ENCODE measurements at places on chromosomes 16 and 17.

DNA sequence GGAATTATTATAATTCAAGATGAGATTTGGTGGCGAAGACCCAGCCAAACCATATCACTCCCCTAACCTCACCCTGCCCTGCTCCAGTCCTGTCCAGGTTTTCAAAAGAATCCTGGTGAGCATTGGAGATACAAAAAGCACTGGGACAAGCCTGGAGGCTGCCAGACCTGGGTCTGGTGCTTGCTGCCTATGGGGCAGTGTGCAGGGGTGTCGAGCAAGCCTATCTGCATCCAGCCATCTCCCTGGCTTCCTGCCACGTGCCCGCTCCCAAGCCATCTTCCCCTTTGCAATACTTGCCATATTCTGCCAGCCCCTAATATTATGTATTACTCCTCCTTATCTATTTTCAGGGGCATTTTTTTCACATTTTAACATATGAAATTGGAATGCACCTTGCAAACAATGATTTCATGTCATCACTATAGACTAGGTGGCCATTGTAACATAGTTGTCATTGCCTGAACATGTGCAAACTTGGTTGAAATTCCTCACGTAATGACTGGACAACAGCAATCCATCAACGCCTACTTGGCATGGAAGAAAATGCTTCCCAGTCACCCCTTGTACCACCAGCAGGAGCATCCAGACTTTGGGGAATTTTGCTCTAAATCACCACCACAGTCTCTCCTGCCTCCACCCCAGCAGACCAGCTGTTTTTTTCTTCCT lies 8.1 kb upstream of the KDM8 start:
- DNase-seq = no peak

GRCh38 chr17:32258383-32259140 lies 7.1 kb upstream of the RHBDL3 start:
- no peak for DNase-seq

- DNase-seq = peak; percentile 52
Observed at GRCh38 chr17:79000396-79001189, 9.0 kb downstream of the CANT1 start.

- DNase-seq = no peak
Observed at GRCh38 chr16:58022601-58023371, 2.8 kb upstream of the MMP15 start.

DNA sequence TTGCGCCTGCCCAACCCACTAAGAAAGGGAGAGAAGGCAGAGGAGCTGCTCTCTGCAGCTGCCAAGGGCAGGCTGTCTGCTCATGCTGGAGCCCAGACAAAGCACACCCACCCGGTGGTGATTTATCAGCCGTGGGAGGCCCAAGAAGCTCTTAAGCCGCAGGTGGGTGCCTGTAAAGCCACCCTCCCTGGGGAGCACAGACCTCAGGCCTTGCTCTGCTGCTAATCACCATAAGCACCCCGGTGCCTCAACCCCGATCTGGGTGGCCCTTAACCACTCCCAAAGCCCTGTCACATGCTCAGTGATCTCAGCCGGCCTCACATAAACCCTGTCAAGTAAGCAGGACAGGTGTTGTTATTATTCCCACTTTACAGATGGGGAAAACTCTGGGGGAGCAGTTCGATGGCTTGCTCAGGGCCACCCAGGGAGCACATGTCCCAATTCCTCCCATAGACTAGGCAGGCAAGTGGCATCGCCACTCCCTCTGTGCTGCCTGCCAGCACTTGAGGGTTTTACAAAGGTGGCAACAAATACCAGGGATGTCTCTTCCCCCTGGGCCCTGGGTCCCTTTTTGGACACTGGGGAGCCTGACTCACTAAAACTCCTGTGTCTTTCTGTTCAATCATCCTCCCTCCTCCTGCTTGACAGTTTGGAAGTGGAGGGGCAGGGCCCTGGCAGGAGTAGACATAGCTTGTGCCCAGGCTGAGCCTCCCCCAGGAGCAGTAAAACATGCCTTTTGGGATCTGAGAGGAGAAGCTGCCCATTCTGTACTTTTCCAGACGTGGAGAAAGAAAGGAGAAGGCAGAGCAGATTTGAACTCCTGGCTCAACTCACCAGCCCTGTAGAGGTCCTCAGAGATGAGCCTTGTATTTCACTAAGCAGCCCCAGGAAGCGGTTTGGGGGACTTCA lies 299.3 kb downstream of the SOX9 start:
- no peak for DNase-seq

DNA sequence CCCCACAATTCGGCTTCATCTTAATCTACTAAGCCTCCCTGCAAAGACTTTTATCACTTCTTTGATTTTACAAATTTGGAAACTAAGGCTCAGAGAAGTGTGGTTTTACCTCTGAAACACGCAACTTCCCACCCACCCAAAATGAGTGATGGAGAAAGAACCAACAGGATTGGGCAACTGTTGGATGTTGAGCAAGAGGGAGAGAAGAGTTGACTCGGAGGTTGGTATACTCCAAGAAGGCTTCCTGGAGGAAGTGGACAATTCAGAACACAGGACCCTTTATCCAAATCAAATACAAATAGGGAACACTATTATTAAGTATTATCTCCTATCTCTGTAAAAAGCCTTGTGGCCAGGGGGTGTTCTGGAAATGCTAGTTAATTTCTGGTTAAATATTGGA lies 323.0 kb downstream of the C16orf95 start:
- no peak for DNase-seq

DNA sequence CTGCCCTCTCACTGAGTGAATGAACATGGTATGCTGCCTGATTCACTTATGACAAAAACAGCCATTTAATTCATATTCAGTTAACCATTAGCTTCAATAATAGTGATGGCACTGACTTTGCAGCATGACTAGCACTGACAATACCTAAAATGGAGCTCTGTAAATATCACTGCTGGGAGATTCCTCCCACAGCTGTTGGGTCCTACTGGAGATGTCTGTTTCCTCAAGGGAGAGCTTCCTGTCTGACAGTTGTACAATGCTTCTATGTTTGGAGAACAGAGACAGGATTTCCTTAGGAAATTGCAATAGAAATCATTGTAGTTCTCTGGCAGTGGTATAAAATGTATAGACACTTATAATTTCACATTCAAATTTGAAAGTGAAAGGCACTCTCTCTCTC lies 695.9 kb upstream of the CDH8 start:
- no peak for DNase-seq

DNA sequence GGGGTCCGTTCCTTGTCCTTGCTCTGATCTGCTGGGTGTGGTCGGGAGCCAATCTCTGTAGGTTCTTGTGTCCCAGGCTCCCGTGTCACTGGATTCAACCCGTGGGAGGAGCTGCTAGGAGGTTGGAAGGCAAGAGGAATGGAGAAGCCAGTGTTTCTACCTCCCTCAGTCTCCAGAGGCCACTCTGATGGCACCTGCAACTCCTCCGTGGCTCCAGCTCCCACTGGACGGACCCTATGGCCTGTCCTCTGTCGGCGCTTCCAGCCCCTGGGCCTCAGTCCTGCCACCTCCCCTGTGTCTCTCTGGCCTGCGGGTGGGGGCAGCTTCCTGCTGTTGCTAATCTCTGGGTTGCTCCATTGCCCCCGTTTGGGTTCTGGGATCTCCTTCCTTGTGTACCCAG lies 71.1 kb downstream of the CMIP start:
- no peak for DNase-seq

GRCh38 chr17:14101976-14102375 lies 32.7 kb downstream of the COX10 start:
- no peak for DNase-seq

DNA sequence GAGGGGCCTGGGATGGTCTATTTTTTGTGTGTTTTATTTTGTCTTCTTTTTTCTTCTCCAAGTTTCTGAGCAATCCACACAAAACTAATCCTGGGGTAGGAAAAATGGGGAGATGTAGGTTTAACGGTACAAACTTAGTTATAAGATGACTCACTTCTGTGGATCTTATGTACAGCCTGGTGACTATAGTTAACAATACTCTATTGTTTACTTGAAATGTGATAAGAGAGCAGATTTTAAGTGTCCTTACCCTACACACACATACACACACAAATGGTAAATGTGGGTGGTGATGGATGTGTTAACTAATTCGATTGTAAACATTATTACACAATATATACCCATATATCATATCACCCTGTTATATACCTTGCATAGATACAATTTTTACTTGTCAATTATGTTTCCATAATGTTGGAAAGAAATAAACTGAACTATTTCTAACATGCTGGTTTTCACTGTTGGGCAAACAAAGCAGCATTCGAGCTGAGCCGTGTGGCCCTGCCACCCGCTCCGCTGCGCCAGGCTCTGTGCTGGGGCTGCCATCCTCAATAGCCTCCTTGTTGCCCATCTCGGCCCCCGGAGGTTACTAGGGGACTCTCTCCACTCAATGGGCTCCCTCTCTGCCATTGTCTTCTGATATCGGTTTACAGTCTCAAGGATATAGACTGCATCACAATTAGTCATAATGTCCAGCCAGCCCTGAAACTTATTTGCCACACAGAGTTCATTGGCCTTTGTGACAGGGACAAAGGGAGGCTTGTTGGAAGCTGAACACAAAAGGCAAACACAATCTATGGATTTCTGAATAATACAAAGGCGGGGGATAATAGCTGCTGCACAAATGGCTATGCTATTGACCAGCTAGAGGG lies 380.3 kb upstream of the MAF start:
- no peak for DNase-seq

DNA sequence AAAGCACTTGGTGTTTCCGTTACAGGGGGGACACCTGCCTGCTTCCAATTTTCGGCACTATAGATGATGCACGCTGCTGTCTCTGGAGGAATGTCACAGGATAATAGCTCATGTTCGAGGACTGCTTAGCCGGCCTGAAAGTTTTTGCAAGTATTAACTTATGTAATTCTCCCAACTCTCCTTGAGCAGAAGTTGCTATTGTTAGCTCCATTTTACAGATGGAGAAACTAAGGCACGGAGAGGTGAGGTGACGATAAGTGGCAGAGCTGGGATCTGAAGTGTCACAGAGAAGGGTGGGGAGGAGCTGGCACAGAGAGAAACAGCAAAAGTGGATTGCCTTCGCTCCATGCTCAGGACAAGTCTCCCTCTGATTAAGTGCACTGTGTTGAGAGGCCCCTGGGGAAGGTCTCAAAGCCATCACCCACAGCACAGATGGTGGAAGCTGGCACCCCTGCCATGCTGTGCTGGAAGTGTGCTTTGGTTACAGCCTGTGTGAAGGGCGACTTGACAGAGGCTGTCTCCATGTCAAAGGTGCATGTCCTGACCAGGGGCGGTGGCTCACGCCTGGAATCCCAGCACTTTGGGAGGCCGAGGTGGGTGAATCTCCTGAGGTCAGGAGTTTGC lies 40.8 kb upstream of the MEAK7 start:
- DNase-seq = no peak

DNA sequence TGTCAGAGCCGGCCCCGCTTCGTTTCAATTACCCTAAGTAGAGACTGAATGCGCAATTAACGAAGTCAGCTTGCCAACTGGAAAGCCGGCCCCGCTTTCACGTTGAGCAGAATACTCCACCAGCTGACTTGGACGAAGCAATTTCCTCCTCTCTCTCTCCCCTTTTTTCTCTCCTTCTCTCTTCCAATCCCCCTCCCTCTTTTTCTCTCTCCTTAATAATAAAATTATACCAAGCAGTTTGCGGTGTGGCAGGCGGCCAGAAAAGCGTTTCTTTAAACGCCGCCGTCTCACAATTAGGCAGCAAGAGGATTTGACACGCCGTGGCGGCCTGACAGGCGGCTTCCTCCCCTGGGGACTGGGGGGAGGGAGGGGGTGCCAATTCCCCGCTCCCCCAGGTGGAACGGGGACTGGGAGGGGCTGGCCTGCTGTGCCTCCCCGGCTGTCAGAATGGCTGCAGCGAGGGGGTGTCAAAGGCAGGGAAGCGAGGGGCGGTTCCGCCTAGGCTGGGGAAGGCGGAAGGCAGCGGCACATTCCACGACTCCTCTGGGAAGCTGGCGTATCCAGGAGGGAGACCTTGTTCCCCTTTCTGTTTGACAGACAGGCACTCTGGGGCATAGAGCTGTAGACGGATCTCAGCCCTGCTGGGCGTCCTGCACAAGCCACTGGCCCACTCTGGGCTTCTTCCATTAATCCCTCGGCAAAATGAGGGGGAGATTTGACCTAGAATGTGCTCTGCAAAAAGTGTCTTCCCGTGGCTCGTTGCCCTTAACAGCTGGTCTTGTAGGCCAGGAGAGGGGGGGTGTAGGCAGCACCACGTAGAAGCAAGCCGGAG lies 52.7 kb downstream of the SREBF1 start:
- DNase-seq = no peak

DNA sequence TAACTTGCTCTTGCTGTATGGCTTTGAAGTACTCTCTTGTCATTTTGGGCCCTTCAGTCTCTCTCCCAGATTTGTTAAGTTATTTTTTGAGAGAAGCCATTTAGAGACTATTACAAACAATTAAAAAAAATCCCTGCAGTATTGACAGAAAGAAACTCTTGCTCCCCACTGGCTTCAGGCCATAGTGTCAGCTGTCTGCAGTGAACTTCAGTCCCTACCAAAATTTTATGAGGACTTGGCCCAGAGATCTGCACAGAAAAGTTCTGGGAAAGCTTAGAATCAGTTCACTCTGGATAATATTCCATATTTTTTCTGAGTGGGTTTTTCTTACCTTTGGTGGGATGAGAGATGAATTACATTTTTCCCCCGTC lies 30.9 kb upstream of the SUPT4H1 start:
- DNase-seq = no peak

GRCh38 chr17:44536090-44536953 lies 21.0 kb upstream of the FZD2 start:
- no peak for DNase-seq

- DNase-seq = no peak
Observed at GRCh38 chr17:79838522-79839274, 542 bp downstream of the CBX4 start.

DNA sequence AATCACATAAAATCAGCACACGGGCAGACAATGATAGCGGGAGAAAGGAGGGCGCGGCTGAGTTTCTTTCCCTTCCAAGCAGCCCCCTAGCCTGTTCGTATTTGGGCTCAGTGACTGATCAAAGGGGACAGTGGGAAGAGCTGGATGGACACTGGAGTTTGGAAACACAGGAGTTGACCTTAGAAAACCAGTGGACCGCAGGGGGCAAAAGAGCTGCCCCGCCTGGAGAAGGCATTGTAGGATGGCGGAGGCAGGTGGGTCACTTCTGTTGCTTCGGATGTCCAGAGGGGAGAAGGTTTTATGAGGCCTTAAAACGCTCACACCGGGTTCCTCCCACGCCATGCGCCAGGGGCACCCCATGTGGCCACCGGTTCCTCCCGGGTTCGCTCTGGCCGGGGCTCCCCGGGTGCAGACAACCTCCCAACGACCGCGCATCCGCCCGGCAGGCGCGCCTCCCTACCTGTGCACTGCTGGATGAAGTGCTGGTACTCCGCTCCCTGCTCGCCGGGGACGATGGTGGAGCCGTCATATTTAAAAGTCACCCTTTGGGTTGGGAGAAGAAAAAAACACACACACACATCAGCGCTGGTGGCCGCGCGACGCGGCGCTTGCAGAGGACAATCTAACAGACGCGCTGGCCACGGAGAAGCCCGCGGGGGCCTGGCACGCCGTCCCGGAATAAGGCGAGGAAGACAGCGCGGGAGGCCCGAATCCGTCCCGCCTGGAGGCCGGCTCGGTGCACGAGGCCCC lies 662 bp downstream of the COTL1 start:
- DNase-seq = peak; percentile 60

DNA sequence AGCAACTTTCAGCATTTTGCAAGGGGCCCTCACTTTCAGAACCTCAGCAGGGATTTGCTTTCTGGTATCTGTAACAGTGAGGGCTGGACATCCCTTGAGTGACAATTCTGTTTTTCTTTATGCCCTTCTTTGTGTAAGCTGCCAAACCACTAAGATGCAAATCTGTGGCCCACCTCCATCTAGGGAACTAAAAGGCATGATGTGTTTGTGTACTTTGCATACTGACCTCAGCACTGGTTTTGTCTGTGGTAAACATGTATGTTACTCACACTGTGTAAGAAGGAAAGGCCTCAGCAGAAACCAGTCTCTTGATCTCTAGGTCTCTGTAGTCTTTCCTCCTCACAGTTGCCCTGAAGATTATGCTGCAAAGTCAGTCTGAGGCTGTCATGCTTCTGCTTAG lies 396.6 kb upstream of the DYNLRB2 start:
- DNase-seq = no peak
